EH (cell line): ENCODE measurements at places on chromosomes 3 and 15.

DNA sequence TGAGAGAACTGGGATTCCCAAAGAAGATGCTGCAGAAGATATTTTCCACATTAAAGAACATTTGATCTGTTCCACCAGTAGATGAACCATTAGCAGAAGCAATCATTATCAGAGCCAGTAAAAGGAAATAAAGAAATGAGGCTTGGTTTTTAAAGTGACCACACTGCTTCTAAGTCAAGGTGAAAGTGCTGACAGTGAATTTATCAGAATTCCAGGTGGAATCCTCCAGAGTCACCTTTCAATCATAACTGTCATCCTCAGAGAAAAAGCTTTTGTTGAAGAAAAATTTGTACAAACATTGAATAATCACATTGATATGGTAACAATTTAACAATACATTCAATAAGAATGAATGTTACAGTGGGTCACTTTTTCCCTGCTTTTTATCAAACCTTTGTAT lies 99.8 kb downstream of the GREM1 start:
- DNase-seq: no peak

GRCh38 chr3:127744253-127744815 lies 71.6 kb downstream of the ABTB1 start:
- DNase-seq: peak; percentile 47

DNA sequence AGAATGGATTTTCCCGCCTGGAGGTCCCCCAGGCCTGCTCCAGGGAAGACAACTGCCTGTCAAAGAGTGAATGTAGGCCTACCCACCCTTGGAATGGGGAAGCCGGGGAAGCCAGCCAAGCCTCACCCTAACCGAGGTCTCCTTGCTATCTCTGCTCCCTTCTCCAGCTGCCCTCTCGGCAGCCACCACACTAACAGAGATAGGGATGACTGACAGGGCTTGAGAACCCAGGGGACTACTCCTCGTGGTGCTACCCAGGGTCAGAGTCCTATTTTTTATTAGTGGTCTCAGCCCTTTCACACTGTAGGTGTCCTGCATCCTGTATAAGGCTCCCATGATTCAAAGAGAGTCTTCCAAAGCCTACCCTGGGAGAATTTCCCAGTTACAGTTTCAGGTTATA lies 160.6 kb upstream of the CHRM5 start:
- no peak for DNase-seq

GRCh38 chr15:79086814-79087213 lies 3.8 kb downstream of the RASGRF1 start:
- DNase-seq: no peak

GRCh38 chr3:8556473-8556869 lies 54.8 kb downstream of the LMCD1 start:
- no peak for DNase-seq

DNA sequence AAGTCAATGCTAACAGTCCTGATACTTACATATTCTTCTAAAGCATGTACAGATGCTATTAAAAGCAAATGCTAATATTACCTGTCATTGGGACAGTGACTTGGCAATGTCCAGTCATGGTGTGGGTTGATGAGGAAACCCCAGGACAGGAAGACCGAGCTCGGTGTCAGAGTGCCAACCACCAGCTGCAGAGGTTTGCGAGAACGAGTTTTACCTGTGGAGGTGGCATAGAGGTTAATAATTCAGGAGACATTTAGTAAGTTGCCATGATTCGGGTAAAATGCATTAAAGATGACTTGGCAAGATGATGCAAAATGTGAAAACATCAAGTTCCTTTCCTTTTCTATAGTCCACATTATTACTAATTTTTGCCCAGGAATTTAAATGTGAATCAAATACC lies 94.5 kb downstream of the ABI3BP start:
- no peak for DNase-seq

DNA sequence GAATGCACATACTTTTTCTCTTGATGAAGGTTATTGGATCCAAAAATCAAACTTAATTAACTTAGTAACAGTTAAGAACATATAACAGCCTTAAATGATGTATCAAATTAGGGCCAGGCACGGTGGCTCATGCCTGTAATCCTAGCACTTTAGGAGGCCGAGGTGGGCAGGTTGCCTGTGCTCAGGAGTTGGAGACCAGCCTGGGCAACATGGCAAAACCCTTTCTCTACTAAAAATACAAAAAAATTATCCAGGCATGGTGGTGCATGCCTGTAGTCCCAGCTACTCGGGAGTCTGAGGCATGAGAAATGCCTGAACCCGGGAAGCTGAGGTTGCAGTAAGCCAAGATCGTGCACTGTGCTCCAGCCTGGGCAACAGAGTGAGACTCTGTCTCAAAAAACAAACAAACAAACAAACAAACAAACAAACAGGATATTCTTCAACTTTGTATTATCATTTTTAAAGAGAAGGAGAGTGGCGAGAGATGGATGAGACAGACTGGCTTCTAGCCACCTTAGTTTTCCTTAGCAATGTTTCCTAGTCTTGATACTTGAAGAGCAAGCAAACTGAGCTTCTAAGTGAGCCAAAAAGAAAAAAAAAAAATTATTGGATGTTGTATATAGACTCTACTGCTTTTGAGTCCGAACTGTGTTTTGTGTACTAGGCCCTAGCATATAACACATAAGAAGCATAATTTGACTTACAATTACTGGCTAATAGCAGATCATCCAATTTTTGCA lies 13.8 kb downstream of the SPRED1 start:
- DNase-seq: peak; percentile 51

GRCh38 chr3:67201026-67201425 lies 202.9 kb downstream of the KBTBD8 start:
- DNase-seq: no peak

DNA sequence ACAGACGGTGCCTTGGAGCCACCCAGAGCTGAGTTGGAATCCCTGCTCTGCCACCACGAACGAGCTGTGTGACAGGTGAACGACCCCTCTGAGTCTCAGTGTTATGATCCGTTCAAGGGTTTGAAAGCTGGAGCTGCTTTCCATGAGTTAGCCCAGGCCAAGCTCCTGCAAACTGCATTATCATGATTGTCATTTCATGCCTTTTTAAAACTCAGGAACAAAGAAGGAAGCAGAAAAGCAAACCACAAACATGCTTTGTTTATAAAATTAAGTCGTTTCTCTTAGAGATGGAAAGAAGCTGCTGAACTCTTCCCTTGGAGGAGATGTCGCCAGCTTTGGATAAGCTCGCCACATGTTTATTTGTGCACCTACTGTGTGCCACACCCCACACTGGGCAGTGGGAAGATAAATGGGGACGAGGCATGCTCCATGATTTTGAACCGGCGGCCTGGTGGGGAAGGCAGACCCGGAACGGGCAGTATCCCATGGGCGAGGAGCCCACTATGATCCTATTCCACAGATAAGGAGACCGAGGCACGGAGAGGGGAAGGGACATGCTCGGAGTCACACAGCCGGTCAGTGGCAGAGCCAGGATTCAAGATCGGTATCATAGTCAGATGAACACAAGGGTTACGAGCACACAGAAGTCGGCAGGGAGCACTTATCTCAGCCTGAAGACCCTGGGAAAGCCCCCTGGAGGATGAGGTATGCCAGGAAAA lies 15.9 kb downstream of the HRH1 start:
- DNase-seq: peak; percentile 59

DNA sequence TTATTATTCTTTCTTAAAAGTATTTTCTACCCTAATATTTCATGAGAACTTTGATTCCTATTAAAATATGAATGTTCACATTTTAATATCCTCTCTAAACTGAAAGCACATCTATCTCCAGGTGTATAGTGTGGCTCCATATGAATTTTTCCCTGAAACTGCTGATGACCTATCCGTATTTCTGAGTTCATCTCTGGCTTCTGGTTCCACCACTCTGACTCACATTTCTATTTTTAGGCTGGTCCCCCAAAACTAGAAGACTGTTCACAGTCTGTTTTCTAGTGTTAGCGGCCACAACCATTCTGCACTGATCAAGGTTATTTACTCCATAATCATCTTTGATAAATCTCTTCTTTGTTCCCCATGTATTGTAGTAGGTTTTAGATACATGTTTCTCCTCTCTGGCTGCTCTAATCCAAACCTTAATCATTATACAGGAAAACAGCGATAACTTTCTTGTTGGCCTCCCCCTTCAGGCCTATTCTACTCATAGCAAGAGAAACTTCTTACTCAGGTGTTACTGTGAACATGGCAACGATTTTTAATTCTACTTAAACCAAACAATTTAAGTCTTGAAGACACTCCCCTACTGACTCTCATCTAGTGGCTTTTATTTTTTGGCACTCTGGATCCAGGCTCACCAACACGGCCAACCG lies 12.8 kb downstream of the ADPGK start:
- no peak for DNase-seq

GRCh38 chr15:78054518-78054917 lies 23.0 kb downstream of the TBC1D2B start:
- no peak for DNase-seq

DNA sequence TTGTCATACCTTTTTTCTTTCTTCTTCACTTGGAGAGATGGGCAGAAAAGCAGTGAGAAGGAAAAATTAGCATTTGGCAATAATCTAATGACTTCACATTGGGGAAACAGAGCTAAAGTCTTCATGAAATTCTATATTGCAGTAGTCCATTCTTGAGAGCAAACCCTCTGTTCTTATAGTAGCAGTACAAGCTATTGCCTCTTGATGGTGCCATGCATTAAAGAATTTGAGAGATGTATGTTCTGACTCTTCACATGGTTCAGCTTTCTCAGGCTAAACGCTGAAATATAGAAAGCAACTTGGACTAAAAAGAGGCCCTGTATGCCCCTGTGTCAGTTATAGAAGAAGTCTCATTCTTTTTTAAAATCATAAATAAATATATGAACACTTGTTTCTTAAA lies 36.0 kb downstream of the PHLDB2 start:
- peak; percentile 49 for DNase-seq

- no peak for DNase-seq
Measured at GRCh38 chr15:34325368-34325767, 12.2 kb downstream of the SLC12A6 start.

- DNase-seq: no peak
Measured at GRCh38 chr3:186366206-186366605, 4.2 kb upstream of the DGKG start.

- peak; percentile 2 for DNase-seq
Measured at GRCh38 chr15:33934396-33934795, 33.9 kb upstream of the CHRM5 start.

DNA sequence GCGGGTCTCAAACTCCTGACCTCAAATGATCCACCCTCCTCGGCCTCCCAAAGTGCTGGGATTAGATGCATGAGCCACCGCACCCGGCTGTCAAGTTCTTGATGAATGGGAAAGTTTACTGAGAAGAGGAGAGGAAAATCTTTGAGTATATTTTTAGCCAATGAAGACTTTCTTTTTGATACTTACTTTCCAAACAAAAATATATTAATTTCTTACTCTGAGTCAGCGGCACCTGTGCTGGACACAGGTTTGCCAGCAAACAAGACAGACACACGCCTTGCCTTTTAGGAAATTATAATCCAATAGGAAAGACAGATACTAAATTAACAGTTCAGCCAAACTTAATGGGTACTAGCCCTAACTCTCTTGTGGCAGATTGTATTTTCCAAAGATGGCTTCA lies 166.6 kb downstream of the SHQ1 start:
- no peak for DNase-seq

- DNase-seq: no peak
Measured at GRCh38 chr3:122989856-122990575, 37.5 kb downstream of the SEMA5B start.

DNA sequence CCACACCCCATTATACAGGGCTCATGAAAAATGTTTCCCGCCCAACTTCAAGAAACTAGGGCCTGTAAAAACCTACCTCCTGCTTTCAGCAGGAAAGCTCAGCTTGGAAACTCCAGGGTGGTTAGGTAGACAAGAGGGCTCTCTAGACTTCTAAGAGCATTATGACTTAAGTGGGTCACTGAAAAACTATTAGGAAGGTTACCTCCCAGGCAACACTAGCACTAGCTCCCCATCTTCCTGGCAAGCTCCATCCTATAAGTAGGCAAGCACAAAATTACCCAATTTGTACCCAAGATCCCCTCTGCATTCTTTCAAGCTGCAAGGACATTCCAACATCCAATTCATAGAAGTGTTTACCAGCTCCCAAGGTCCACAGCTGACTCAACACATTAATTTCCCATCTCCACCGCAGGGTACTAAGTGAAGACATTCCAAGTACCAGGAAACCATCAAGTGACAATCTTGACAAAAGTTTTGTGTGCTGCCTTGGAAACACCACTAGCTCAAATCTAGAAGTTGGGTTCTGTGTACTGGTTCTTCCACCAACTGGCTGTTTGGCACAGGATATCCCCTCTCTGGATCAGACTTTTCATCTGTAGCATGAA lies 46.9 kb downstream of the WNT5A start:
- peak; percentile 63 for DNase-seq

- DNase-seq: no peak
Measured at GRCh38 chr15:88637841-88638625, 783 bp upstream of the ISG20 start.

DNA sequence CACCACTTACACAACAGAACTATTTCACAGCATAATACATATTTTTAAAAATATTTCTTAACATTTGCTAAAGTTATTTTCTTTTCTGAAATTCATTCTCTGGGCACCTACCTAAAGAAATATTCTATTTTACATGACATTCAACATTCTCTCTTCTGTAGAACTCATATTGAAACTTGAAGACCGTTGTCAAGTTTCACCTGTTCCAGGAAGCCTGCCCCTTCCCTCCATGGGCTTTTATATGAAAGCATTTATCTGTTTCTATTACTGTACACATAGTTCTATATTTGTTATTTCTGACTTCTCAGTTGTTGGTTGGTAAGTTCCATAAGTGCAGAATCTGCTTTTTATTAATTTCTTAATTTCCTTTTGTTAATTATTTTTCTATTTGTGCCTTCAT lies 204.3 kb upstream of the ALCAM start:
- no peak for DNase-seq

- DNase-seq: no peak
Measured at GRCh38 chr15:43208052-43209002, 12.5 kb downstream of the EPB42 start.

DNA sequence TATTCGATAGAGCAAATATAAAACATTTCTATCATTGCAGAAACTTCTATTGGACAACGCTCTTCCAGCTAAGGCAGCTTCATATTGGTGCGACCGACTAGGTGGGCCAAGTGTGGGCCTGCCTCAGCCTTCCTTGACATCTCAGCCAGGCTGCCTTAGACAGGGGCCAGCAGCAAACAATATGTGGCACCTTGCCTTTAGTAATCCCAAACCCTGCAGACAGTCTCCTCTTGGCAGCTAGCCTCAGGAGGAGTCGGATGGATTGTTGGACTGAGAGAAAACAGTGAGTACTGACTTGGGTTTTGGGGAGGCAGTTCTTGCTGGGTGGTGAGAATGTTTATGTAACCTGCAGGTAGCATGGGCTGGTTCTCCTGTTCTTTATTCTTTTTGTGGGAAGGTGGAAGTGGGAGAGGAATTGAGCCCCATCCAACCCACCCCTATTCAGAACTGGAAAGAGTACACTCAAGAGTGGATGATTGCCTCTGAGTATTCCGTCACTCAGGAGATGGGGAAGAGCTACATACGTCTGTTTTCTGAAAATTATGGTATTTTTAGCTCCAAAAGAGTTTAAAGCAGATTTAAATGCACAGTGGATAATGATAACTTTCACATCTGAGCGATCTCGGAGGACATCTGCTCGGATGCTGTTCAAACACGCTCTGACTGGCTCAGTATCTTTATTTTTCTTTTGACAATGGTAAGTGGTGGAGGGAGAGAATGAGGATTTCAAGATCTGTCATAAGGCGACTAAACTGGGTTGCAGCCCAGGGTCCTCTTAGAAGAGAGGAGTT lies 47.2 kb downstream of the GPD1L start:
- no peak for DNase-seq
